Choroid plexus epithelial cell (primary cell): ENCODE measurements at places on chromosomes 11 and 22.
A peak's percentile ranks its signal among the peaks of the same experiment; 100 is the strongest.

GRCh38 chr22:40094485-40094884, 83.2 kb upstream of the TNRC6B start:
- peak; percentile 20 for DNase-seq

GRCh38 chr22:42764895-42765363, 44.3 kb upstream of the A4GALT start:
- DNase-seq = no peak

GRCh38 chr11:126475014-126475991, 119.8 kb downstream of the ST3GAL4 start:
- DNase-seq = peak; percentile 71

DNA sequence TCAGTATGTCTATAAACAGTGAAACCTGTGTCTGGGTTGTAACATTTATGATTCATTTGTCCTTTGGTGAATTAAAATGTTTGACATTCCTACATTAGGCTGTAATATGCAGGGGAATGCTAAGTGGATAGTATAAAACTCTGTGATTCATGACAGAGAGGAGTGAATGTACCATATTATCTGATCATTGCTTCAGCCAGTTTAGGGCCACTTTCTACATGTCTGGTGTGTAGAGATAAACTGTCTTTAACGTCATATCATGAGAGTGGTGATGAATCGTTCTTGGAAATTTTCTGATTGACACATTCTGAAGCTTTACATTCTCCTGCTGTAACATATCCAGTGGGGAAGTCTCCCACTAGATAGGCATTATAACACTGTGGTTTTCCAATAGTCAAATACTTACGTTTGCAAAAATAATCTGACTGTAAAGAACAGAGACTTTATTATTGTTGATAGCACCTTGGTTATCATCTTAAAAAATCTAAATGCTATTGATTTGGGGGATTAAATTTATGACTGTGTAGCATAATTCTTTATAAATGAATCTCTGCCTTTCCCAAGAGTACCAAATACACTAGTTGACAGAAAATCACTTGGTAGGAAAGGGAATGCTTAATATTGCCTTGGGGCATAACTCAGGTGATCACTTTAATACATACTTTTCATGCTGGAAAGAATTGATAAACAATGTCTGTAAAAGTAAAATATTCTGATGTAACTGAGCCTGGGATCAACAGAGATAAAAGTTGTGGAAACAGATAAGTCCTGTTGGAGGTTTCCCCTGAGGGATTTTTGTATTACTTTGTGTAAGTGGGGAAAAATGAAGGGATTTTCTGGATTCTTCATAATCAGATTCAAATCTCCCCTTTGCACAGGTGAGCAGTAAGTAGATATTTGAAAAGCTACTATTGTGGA, 427.9 kb downstream of the JRKL start:
- DNase-seq = no peak

GRCh38 chr22:17315310-17315709, 54.0 kb upstream of the CECR2 start:
- no peak for DNase-seq

GRCh38 chr11:70422692-70423522, 24.6 kb downstream of the CTTN start:
- no peak for DNase-seq

DNA sequence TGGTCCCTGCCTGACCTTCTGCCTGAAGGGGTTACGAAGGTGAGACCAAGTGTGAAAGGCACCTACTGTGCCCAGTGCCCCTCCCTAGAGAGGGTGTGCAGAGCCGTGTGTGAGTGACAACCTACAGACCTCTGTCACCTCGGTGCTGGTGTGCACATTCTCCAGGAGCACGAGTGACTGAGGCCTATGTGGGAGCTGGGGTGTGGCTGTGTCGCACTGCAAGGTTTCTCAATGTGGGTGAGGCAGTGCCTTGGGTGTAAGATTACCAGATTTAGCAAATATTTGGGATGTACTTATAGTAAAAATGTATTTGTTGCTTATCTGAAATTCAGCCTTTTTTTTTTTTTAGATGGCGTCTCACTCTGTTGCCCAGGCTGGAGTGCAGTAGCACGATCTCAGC, 5.6 kb downstream of the STARD10 start:
- no peak for DNase-seq

GRCh38 chr11:63523151-63523550, 13.5 kb upstream of the PLAAT4 start:
- DNase-seq = no peak

DNA sequence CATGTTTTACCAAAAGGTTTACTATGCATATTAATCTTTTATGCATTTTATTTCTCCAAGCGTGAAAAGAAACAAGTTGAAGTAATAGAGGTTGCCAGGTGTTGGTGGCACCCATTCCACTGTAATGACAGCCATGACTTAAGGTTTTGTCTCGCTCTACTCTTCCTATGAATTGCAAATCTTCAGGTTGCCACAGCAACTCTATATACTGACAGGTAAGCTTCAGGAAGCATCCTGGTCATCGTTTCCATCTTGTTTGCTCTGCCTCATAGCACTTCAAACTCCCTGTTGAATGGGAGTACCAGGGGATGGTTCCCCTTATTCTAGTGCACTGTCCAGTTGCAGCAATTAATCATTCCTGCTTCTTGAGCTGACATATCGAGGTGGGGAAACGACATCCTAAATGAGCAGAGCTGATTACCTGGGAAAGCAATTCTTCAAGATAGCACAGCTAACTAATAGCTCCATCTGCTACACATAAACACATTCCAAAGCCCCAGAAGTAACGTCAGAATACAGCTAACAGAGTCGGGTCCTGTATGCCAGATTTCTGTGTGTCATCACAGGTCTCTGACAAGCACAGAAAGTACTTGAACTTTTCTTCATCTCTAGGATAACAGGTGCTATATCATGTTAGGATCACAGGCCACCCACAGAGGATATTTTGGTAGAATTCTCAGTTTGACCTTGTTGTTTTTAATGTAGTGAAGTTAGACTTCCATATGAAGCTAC, 80.3 kb downstream of the CADM1 start:
- no peak for DNase-seq

- DNase-seq = peak; percentile 55
These were observed 162.8 kb downstream of the ARHGAP42 start for GRCh38 chr11:100849901-100850235.

DNA sequence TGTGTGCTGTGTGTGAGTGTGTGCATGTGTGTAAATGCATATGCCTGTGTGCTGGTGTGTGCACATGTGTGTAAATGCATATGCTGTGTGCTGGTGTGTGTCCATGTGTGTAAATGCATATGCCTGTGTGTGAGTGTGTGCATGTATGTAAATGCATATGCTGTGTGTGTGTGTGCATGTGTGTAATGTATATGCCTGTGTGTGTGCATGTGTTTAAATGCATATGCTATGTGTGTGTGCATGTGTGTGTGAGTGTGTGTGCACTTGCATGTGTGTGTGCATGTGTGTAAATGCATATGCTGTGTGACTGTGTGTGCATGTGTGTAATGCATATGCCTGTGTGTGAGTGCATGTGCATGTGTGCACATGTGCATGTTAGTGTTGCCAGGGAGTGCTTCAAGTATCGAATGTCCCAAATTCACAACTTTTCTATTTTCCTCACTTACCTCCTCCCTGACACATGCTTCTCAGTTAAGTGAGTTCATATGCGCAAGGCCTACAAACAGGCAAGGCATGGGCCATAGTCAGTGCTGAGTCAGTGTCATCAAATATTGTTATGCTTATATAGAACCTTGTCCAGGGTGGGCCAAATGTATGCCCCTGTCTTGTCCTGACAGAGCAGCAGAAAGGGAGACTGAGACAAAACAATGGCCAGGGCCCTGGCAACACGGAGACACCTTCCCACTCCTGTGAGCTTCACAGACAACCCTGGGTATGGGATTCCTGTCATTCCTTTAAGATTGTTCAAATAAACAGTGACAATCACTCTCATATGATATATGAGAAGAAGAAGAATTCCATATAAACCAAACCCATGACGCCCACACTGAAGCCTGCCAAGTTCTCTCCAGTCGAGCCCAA, 38.6 kb downstream of the GGTLC2 start:
- peak; percentile 62 for DNase-seq

GRCh38 chr22:20128902-20129746, 2.5 kb upstream of the ZDHHC8 start:
- DNase-seq = peak; percentile 60

DNA sequence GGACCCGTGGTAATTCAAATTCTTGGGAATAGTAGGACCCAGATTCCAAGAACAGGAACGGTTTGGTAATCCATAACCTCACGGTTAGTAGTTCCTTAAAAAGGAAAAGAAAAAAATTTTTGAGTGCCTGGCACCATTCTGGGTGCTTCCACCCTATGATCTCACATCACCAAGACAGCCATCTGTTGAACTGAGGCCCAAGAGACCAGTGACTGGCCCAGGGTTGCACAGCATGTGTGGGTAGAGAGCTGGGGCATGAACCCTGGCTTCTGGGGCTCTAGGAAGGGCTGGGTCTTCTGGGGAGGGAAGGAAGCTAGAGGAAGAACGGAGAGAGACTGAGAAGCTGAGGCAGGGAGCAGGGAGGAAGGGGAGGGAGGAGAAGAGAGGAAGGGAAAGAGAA, 4.7 kb upstream of the SPI1 start:
- DNase-seq = no peak

DNA sequence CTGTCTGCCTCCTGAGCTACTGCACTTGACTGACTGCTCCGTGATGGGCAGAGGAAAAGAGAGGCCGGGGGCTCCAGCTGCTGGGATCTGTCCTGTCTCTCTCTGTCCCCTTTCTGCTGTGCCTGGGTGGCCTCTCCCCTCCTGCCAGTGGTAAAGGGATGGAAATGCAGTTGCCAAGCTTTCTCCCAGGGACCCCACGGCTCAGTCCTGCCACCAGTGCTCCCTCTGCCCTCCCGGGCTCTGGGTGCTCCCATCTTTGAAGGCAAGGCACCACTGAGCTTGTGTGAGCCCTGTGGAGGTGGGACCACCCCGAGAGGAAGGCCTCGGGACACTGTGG, 32.0 kb downstream of the NADSYN1 start:
- DNase-seq = no peak

DNA sequence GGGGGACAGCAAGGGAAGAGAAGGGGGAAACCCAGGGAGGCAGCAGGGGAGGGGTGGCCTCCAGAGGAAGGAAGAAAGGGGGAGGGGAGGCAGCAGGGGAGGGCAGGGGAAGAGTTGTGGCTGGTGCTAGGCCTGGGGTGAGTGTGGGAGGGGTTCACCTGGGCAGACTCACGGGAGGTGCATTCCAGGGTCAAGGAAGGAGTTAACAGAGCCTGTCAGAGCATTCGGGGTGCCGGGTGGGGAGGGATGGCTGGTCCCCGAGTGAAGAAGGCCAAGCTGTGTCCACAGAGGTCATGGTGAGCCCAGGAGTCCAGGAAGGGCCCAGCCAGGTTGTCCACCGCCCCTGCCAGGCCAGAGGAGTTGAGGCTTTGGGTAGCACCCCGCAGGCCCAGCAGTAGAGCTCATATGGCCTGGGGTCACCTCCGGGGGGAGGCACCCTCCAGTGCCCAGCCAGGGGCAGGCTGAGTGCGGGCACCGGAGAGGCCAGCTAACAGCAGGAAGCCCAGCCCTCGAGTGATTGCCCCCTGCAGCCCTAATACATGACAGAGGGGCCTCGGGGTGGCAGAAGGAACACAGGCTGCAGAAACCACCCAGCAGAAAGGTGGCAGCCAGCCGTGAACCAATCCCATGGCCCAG, 31.1 kb upstream of the PPARA start:
- no peak for DNase-seq

GRCh38 chr11:36532941-36533601, 23.0 kb upstream of the TRAF6 start:
- peak; percentile 68 for DNase-seq

GRCh38 chr22:45242778-45243191, 2.1 kb upstream of the KIAA0930 start:
- DNase-seq = no peak
